ENCODE measurements at places on chromosomes 1 and 21.

DNA sequence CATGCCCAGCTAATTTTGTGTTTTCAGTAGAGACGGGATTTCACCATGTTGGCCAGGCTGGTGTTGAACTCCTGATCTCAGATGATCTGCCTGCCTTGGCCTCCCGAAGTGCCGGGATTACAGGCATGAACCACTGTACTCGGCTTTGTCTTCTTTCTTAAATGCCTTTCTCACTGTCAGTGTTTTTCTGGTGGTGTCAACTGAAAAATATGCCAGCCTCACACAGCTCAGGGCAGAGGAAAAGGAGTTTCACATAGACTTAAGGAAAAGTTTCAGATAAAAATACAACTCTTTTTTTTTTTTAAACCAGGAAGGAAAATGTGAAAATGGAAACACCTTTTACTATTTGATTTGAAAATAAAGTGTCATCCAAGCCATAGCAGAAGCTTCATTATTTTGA, 4.6 kb upstream of the MAB21L3 start:
- DNase-seq: no peak

- no peak for DNase-seq
Observed at GRCh38 chr1:39576016-39576657, 453 bp downstream of the PABPC4 start.

GRCh38 chr1:180181048-180181447, 26.4 kb downstream of the QSOX1 start:
- peak; percentile 27 for DNase-seq

DNA sequence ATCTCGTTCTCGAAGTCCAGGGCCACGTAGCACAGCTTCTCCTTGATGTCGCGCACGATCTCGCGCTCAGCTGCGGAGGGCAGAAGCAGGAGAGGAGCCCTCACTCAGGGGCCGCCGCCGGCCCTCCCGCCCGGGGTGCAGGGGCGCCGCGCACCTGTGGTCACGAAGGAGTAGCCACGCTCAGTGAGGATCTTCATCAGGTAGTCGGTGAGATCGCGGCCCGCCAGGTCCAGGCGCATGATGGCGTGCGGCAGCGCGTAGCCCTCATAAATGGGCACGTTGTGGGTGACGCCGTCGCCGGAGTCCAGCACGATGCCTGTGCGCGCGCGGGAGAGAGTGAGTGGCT, 1.8 kb downstream of the ACTA1 start:
- no peak for DNase-seq

All from fibroblast of mammary gland (primary cell).